ENCODE measurements at places on chromosomes 3 and 15.

GRCh38 chr3:30281526-30281925 is 324.9 kb upstream of the TGFBR2 start:
- no peak for DNase-seq

DNA sequence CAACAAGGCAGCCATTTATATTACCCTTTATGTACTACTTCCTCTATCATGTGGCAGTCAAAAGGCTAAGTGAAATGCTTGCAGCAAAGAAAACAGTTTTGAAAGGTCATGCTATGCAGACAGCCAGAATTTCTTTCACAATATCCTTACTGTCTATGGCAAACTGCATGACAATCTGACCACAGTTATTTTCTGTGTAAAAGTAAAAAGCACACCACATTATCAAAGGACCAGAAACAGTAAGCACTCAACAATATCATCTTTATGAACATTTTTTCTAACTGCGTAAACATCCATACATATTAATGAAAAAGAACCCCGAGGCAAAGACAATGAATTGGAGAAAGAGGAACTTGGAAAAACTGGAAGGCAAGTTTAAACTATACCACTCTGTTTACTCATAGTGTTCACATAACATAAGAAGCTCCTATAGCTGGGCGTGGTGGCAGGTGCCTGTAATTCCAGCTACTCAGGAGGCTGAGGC is 47.9 kb downstream of the PIK3CB start:
- peak; percentile 81 for DNase-seq

DNA sequence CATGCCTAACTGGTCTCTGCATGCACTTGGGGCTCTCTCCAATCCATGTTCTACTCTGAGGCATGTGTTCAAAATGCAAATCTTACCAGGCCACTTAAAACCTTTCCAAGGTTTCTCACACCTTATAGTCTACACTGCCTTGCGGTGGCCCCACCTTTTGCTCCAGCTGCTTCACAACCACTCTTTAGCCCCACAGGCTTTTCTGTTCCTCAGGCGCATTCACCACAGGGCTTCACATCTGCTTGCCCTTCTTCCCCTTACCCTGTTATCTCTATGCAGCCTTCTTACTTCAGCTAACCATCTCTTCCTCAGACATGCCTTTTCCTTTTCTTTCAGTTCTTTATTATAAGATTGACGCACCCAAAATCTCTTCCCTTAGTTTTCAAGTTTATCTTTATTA is 37.8 kb downstream of the MINDY4B start:
- no peak for DNase-seq

DNA sequence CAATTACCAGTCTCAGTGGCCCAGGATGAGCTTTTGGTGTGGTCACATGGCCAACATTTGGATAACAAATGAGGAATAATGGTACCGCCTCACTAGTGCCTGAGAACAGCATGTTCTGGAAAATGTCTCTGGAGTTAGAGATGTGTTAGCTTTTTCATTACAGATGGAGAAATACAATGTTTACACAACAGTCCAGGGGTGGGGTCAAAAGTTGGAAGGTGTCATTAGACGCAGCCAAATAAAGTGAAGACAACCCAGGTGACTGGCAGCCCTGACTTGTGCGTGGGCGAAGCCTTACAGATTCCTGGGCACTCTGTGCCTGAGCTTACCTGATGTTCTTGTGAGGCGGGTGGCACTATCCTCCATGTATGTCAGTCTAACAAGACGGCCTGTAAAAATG is 12.8 kb downstream of the IL17RB start:
- DNase-seq: no peak

DNA sequence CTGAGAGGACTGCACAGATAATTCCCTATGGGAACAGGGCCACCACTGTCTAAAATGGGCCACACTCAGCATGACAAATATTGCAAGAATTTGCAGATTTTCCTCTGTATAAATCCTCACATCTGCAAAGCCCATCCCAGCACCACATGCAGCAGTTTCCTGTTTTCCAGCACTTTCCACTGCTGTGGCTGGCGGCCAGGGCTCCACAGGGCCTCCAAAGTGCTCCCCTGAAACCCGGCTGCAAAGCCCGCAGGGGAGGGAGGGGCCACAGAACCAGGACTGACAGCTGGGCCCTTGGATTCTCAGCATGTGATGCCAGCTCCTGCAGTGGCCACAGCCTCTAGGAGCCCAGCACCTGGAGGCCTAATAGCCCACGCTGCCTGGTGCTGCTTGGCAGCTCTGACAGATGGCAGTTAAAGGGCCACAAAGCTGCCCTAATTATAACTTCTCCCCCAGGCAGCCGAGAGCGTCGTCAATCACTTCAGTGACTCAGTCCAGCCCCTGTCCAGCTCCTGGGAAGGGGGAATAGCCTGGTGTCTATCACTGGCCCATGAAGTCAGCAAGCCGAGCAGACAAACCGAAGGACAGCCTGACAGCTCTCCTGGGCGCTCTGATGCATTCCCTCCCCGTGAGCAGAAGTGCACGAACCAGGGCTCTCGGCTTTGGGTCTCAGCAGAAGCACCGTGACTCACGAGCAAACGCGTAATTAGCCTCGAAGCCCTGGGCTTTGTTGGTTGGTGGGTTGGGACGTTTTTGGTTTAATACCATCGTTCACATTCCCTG is 4.7 kb downstream of the LRRC15 start:
- no peak for DNase-seq

GRCh38 chr15:41606997-41607396 is 48.0 kb downstream of the TYRO3 start:
- no peak for DNase-seq

- no peak for DNase-seq
These were observed 673.9 kb upstream of the NR2F2 start for GRCh38 chr15:95656595-95656994.

GRCh38 chr3:142319094-142319493 is 93.7 kb upstream of the GK5 start:
- no peak for DNase-seq

GRCh38 chr3:38984731-38985130 is 67.0 kb downstream of the SCN11A start:
- DNase-seq: no peak

DNA sequence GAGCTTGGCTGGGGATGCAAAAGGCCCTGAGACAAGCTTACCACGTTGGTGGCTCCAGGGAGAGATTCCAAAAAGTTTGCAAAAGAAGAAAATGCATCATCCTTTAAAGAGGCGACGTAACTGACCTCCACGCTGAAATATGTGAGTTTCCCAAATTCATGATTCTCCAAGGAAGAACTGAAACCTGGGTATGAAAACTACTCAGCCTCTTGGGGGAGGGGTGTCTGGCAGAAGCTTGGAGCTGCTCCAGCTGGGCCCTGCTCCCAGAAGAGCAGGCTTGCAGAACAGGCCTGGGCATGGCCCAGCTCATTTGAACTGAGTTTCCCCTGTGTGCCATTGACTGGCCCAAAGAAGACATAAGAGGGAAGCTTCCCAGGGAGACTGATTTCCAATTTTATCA is 20.5 kb downstream of the CPN2 start:
- no peak for DNase-seq

DNA sequence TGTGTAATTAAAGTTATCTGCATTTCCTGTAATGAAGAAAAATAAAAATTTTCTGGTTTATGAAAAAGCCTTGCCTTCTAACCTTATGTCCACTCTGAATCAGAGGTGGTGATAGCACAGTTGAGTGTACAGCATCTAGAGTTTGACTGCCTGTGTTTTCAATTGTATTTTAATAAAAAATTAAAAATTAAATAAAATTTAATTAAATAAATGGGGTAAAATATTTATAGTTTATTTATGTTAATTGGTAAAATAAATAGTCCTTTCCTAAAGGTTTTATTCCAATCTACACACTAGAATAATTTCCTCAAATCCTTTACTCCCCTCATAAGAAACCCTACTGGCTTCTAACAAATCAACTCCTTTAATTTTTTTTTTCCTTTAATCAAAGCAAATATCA is 111.8 kb upstream of the MYO5C start:
- no peak for DNase-seq

GRCh38 chr15:33581032-33581431 is 270.3 kb downstream of the RYR3 start:
- DNase-seq: no peak

GRCh38 chr3:14252321-14253021 is 73.9 kb downstream of the LSM3 start:
- DNase-seq: no peak

DNA sequence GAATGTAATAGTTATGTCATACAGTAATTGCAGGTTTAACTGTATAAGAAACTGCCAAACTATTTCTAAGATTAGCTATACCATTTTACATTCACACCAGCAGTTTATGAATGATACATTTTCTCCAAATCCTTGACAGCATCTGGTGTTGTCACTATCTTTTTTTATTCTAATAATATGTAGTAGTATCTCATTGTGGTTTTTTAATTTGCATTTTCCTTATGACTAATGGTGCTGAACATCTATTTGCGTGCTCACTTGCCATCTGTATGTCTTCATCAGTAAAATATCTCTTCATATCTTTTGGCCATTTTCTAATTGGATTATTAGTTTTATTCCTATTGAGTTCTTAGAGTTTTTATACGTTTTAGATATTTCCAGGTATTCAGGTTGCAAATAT is 994.0 kb upstream of the SEMA6D start:
- no peak for DNase-seq

- no peak for DNase-seq
These were observed 20.5 kb upstream of the SELENOT start for GRCh38 chr3:150582620-150583019.

DNA sequence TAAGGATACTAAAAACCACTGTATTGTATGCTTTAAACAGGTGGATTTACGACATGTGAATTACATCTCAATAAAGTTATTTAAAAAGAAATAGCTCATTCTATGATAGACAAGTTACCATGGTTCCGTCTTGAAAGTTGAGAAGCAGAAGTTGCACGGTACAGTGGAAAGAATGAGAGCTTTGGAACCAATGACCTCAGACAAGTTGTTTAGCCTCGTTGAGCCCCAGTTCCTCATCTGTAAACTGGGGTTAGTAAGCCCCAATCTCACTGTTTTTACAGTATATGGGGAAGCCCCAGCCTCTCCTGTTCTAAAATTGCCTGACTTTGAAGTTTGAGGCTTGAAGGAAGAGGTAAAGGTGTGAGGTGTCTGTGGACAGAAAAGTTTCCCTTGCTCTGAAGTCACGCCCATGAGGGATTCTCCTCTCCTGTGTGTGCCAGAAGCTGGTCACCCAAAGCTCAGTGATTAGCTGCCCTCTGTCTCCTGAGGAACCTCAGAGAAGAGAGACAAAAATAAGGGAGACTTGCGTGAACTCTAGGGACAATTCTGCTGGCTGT is 10.0 kb downstream of the CRYGS start:
- peak; percentile 77 for DNase-seq

DNA sequence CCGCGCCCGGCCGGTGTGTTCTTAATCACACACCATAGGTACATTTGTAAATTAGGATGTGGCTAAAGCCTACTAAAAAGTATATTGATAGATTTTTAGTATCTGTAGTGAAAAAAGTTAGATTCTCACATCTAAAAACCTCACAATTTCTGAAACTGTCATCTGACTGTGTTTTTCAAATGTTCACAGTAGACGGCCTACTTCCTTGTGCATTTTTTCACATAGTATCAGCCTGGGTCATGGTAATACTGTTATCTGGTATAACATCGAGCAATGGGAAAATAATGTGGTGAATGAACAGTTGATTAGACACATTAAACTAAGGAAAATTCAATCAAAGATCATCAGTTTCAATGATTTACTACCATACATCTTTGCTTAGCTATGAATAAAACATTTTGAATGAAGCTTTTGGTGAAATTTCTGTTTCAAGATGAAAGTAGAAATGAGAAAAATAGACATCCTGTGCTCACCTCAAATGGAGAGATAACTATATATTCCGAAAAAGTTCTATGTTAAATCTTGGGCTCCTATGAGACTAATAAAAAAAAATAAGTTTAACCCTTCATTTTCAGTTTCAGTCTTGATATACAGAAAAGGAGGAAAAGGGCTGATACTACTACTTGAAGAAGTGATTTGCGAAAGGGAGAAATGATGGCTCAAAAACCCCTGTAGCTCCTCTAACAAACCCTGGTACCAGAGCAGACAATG is 262.7 kb downstream of the ZBTB20 start:
- no peak for DNase-seq

- DNase-seq: no peak
These were observed 62.9 kb downstream of the ECT2 start for GRCh38 chr3:172813462-172813861.

DNA sequence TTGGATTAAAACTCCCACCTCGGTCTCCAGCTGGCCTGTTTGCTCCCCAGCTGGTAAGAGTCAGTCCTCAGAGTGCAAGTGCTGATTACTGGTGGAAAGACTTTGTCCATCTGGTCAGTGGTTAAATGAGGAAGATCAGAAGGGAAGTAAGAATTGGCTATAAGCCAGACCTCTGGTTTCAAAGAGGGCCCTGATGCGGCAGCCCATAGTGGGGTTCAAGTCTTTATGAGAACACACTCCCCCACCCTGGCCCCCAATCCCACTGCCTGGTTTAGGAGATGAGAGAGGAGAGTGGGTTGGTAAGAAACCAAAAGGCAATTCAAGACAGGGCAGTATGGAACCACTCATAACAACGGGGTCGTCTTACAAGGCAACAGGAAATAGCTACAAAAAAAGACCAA is 65.0 kb downstream of the FRMD4B start:
- DNase-seq: no peak

GRCh38 chr3:149353581-149354184 is 20.2 kb upstream of the TM4SF18 start:
- DNase-seq: no peak

DNA sequence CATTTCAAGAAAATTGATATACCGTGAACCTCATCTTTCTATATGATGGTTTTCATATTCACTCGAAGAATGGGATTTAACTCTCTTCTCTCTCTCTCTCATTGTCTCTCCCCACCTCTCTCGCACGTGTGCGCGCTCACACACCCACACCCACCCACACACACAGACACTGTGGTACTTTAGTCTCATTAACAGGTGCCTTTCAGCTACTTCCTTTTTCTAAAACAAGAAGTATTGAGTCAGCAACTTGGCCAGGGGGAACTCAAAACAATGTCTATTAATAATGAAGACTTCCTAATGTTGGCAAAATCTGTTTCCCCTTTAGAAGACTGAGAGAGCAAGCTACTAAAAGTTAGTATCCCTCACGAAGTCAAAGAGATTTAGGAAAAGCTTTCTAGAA is 150.7 kb downstream of the TMCO5A start:
- DNase-seq: no peak

GRCh38 chr3:42771271-42771670 is 1.8 kb downstream of the CCDC13 start:
- no peak for DNase-seq

- no peak for DNase-seq
These were observed 25.0 kb downstream of the RGMA start for GRCh38 chr15:93063796-93064690.

- DNase-seq: no peak
These were observed 173.4 kb downstream of the MCTP2 start for GRCh38 chr15:94404733-94405283.

All from SIG-M5 (cell line).